Hepatic stellate cell (primary cell): ENCODE measurements at places on chromosomes 2 and 18.

DNA sequence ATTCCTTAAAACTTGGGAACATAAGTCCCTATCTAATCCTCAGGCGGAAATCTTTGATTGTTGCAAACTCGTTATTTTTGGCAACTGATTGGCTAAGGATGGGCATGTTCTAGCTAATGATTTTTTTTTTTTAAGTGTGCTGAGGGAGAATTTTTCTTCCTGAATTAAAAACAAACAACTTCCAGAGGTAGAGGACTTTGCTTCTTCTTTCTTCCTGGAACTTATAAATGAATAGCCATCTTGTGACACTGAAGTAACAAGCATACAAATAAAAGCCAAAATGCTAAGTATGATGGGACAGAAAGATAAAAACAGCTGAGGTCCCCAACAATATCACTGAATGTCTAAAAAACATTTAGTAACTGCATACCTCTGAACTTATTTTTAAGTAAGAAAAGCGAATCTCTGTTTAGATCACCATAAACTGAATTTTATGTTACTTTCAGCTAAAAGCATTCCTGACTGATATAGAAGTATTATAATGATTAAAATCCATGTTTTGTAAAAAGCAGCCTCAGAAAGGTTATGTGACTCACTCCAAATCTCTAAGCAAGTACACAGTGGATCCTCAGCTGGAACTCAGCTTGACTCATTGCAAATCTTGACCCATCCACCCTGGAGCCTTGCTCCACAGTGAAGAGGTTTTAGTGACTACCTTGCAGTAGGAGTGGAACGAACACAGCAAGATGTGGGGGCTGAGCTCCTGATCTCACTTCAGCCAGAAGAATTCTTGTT, 344.4 kb downstream of the CLIP4 start:
- DNase-seq: peak; percentile 48

DNA sequence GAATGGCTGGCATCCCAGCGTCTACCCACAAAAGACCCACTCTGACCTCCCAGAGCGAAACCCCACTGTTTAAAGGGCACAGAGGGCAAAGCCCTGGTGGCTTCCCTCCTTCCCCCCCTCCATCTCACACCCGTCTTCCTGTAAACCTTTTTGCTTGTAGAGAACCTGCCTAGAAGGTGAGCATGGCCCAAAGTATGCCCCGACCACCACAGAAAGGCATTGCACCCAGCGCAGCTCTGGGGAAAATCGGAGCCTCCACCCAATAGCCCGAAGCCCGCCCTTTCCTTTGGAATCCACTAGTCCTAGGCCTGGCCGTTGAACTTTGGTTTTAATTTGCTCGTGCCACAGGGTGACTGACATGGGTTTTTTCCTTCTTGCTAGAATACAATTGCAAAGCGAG, 22.6 kb downstream of the DIPK1C start:
- DNase-seq: no peak

- DNase-seq: no peak
These were observed 2.2 kb downstream of the STAMBP start for GRCh38 chr2:73830871-73831401.

DNA sequence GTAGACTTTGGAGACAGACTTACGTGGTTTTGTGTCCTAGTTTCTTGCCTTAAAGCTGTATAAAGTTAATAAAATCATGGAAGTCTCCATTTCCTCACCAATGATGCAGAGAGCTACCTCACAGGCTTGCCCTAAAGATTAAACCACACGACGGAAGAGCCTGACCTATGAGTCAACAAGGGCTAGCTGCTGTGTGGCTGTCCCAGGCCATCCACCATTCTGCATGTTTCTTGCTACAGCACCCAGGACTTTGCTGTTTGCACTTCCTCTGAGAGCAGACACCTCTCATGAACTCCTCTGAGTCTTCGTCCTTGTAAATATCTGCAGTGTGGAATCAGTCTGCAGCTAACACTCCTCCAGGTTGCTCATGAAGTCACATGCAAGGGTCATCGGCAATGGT, 160.0 kb upstream of the TRIB2 start:
- peak; percentile 63 for DNase-seq

DNA sequence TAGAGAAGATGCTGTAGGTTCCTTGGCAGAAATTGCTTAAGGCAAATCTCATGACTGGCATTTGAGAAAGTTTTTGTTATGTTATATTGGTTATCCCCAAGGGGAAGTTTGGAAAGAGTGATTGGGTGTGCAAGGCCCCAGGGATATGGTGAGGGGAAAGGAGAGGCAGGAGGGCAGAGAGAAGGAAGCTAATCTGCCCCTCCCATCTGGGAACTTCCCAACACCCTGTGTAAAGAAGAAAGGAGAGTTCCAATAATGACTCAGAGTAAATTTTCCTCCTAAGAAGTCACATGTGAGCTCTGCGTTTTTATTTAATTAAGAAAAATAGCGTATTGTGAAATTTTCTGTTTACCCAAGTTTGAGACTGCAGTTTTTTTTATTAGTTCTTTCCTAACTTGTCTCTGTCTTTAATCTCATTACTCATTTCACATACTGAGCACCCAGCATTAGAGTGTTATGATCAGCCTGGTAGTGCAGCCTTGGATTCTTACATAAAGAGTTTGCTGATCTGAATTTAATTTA, 3.1 kb upstream of the KYNU start:
- DNase-seq: no peak

DNA sequence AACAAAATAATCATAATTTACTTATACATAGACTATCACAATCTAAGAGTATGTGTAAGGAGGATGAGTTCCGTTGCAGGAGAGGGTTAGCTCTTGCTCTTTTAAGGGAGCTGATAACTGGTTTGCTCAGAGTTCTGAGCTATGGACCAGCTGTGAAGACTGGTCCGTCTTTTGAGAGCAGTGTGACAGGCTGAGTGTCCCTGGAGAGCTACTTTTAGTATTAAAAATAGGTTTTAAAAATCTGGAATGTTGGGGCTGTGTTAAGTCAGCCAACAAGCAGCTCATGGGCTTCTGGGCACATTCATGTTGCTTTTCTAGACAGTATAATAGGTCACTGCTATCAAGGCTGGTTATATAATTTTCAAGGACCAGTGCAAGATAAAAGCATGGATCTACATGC, 41.5 kb upstream of the TMEM131 start:
- DNase-seq: no peak

DNA sequence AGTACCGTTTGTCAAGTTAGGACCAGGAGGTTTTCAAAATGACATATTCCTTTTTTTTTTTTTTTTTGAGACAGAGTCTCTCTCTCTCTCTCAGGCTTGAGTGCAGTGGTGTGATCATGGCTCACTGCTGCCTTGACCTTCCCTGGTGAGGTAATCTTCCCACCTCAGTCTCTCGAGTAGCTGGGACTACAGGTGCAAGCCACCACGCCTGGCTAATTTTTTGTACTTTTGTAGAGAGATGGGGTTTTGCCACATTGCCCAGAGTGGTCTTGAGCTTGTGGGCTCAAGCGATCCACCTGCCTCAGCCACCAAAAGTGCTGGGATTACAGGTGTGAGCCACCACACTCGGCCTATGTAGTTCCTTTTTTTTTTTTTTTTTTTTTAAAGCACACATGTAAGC, 127.9 kb upstream of the SEC11C start:
- no peak for DNase-seq

DNA sequence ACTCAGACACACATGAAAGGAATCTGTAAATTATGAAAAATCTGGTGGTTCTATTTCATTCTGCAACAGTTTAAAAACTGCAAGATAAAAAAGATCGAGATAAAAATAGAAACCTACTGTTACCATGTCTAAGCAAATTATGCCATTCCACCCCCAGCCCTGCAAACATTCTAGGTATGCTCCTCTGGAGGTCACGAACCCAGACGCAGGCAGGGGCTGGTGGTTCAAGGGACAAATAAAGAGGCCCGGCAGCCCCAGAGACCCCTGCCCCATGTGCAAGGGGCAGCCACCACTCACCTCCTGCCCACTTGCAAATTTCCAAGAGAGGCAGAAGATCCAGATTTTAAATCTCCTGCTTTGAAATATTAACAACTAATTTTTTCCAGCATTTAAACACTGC, 210.5 kb downstream of the ANAPC1 start:
- no peak for DNase-seq

GRCh38 chr2:165435611-165436010, 33.9 kb upstream of the CSRNP3 start:
- no peak for DNase-seq

DNA sequence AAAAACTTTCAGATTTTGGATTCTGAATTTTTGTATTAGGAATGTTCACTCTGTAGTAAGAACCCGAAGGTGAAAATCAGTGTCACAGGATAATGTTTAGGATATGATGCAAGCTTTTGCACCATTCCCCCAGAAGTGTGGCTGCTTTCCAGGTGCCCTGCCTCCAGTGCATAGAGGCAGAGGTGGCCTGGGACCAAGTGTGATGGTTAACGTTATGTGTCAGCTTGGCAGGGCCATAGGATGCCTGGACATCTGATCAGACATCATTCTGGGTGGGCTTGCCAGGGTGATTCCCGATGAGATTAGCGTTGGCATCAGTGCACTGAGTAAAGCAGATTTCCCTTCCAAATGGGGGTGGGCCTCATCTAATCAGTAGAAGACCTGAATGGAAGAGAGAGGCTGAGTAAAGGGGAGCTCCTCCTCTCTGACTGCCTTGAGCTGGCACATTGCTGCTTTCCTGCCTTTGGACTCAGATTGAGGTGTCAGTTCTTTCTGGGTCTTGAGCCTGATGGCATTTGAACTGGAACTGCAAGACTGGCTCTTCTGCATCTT, 177.4 kb upstream of the HS6ST1 start:
- no peak for DNase-seq

DNA sequence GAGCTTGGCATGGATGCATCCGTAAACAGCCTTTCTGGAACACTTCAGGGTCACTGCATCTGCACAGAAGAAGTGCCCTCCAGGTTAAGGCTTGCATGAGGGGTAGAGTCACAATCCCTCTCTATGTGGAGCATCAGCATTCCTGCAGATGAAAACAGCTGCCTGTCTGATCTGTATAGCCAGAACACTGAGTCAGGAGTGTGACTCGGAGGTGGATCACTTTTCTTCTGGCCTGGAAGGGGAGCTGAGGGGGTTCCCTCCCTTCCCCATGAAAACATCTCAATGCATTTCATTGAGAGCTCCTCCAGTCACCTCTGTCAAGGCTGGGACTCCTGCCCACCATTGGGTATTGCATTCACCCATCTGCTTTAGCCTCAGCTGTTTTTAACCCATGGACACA, 72.5 kb upstream of the SERPINE2 start:
- no peak for DNase-seq

DNA sequence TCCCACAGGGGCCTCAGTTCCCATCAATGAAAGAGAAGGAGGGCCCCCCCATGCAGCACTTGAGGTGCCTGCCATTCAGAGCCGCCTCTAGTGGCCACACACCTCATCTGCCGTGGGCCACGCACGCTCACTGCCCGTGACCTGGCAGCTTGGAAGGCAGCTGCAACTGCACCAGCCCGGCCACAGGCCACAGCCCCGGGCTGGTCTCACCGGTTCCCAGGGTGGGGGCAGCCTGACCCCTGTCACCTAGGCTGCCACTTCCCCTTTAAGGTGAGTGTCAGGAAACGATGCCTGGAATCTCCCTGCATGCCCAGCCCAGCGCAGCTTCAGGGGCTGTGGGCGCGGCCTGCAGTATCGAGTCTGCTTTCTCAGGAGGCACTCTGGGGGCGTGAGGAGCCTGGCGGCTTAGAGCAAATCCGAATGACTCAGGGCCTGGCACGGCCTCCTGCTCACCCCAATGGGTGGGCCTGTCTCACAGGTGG, 2.6 kb downstream of the MAB21L4 start:
- DNase-seq: no peak

DNA sequence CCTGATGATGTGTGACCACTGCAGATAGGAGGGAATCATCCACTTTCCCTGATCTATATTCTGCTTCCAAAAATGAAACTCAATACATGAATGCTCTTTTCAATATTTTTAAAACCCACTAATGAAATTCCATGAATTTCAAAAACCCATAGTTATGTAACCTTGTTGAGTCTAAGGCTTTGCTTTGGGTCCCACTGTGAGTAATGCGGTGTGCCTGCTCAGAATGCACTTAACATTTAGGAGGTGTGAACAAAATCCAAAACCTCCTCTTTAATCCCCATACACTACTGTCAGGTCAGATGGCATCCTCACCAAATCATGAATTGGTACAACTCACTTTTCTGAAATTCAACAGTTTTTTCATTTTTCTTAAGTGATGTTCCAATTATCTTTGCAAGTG, 50.4 kb downstream of the CCDC93 start:
- DNase-seq: no peak

DNA sequence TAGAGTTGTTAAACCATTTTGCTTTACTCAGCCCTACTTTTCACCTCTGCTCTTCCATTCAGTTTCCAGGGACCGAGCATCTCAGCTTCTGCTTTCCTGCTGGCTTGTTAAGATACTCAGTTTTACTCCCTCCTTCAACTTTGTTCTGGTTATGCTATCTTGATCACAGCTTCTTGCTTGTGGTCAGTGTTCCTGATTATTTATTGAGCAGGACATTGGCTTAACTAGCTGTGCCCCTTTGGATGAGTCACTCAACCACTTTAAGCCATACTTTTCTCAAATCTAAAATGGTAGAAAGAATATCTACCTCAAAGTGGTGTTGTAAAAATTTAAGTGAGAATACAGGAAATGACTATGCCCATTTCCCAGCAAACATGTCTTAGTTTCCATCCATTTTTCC, 124.0 kb downstream of the KYNU start:
- no peak for DNase-seq

- no peak for DNase-seq
These were observed 5.9 kb upstream of the RALB start for GRCh38 chr2:120246546-120247300.

DNA sequence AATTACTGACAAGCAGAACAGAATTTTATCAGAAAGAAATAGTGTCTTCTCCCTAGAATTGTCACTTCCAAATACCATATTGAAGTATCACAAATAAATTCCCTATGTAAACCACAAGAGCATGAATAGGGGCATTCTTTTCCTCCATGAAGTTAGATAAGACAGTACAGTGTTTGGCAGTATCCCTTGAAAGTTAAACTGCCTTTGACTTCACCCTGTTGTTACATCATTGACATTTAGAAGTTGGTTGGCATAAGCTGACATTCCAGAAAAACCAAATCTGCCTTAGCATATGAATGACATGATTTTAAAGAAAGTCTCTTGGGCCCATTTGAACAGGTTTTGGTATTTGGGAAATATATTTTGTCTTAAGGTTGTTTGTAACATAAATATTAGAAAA, 50.2 kb upstream of the OSR1 start:
- no peak for DNase-seq

DNA sequence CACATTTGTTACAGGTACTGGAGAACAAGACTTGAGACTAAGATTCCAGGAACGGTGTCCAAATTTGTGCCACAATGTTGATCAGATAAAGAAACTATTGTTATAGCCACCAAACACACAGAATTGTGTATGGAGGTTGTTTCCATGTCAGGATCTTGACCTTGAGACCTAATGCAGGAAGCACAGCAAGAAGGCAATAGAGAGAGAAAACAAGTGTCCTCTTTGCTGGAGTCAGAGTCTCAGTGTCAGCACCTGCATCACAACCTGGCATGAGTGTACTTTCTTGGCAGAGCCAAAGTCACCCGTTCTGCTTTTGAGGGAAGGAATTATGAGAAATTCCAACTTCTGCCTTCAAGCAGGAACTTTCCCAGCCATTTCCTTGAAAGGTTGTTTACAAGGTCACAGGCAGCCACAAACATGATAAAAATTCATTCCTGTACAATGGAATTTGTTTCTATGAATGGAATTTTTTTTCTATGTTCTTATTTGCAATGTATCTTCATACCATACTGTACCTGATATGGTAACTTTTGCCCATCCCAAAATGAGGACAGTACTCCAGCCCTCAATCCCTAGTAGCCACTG, 118.4 kb downstream of the PKP4 start:
- no peak for DNase-seq

GRCh38 chr2:80113399-80113798, 191.2 kb downstream of the LRRTM1 start:
- no peak for DNase-seq

- no peak for DNase-seq
These were observed 69.2 kb upstream of the VWC2L start for GRCh38 chr2:214341646-214342045.
